ENCODE measurements at places on chromosomes 6 and 20.
A peak's percentile ranks its signal among the peaks of the same experiment; 100 is the strongest.

- H3K4me1 ChIP-seq, result peaks cover 9% of the 10 kb centered on the region
- peaks cover 8% of the 10 kb centered on the region for H3K27me3 ChIP-seq
- no peak overlapping the region for H3K27ac ChIP-seq
Observed at GRCh38 chr20:52926505-52926904, 45.7 kb upstream of the TSHZ2 start.

DNA sequence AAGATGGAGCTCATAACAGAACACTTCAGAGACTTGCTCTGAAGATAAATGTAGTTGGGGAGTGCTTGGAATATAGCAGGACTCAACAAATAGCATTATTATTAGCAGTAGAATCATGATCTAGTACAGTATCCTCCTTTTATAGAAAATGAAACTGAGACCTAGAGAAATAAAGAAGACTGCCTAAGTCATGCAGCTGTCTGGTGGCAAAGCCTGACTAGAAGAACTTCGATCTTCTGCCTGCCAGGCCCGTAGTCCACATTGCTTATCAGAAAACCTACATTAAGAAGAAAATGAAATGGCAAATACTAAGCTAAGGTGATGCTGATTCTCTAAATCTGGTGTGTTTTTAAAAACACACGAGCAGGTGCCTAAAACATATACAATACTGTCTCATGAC lies 46.4 kb upstream of the DST start:
- no peaks in the 10 kb centered on the region for H3K4me1 ChIP-seq
- H3K27ac ChIP-seq, result no peak overlapping the region
- no peaks in the 10 kb centered on the region for H3K36me3 ChIP-seq
- H3K27me3 ChIP-seq, result no peaks in the 10 kb centered on the region

GRCh38 chr6:106692112-106692818 lies 62.9 kb downstream of the QRSL1 start:
- peaks cover 9% of the 10 kb centered on the region for H3K27me3 ChIP-seq
- no peak overlapping the region for H3K27ac ChIP-seq
- no peak for DNase-seq
- no peaks in the 10 kb centered on the region for H3K4me1 ChIP-seq
- no peaks in the 10 kb centered on the region for H3K36me3 ChIP-seq

GRCh38 chr6:98641949-98642719 lies 192.2 kb upstream of the POU3F2 start:
- H3K4me1 ChIP-seq, result no peaks in the 10 kb centered on the region
- no peaks in the 10 kb centered on the region for H3K27me3 ChIP-seq
- H3K36me3 ChIP-seq, result no peaks in the 10 kb centered on the region
- no peak overlapping the region for H3K4me3 ChIP-seq
- H3K27ac ChIP-seq, result no peak overlapping the region
- DNase-seq, result no peak

DNA sequence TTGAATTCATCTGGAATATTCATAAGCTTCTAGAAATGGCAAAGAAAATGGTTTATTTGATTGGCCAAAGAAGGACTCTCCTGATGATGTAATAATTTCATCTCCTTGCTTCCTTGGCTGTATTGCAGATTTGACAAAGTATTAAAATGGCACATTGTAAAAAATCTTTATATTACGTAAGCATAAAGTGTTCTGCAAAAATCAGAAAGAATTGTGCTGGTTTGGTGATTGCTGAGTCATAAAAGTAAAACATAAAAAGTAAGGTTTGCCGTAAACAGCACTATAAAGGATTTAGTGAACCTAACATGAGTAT lies 255.9 kb upstream of the RREB1 start:
- H3K4me3 ChIP-seq, result no peak overlapping the region
- DNase-seq, result no peak
- peaks cover 30% of the 10 kb centered on the region for H3K4me1 ChIP-seq
- H3K27ac ChIP-seq, result no peak overlapping the region

GRCh38 chr6:50965495-50965894 lies 146.8 kb downstream of the TFAP2B start:
- no peak for DNase-seq
- no peak overlapping the region for H3K27ac ChIP-seq
- no peak overlapping the region for H3K4me3 ChIP-seq
- no peaks in the 10 kb centered on the region for H3K36me3 ChIP-seq

GRCh38 chr6:89786970-89787369 lies 32.6 kb downstream of the MDN1 start:
- no peaks in the 10 kb centered on the region for H3K27me3 ChIP-seq
- no peaks in the 10 kb centered on the region for H3K4me1 ChIP-seq
- no peak overlapping the region for H3K4me3 ChIP-seq

GRCh38 chr6:143222801-143223231 lies 162.1 kb downstream of the AIG1 start:
- H3K4me3 ChIP-seq, result no peak overlapping the region
- no peaks in the 10 kb centered on the region for H3K36me3 ChIP-seq
- DNase-seq, result no peak
- H3K27me3 ChIP-seq, result no peaks in the 10 kb centered on the region

- no peaks in the 10 kb centered on the region for H3K4me1 ChIP-seq
- no peak overlapping the region for H3K27ac ChIP-seq
- no peaks in the 10 kb centered on the region for H3K27me3 ChIP-seq
- no peak for DNase-seq
Observed at GRCh38 chr6:35028781-35029769, 112.1 kb downstream of the TCP11 start.

- no peaks in the 10 kb centered on the region for H3K4me1 ChIP-seq
- DNase-seq, result no peak
- H3K36me3 ChIP-seq, result no peaks in the 10 kb centered on the region
- no peak overlapping the region for H3K27ac ChIP-seq
- H3K4me3 ChIP-seq, result no peak overlapping the region
- peaks cover 31% of the 10 kb centered on the region for H3K27me3 ChIP-seq
Observed at GRCh38 chr20:57783956-57784837, 74.4 kb upstream of the PMEPA1 start.

- H3K27ac ChIP-seq, result peak overlapping the region; percentile 45
- peaks cover 79% of the 10 kb centered on the region for H3K36me3 ChIP-seq
- no peak for DNase-seq
- H3K4me3 ChIP-seq, result no peak overlapping the region
- H3K27me3 ChIP-seq, result no peaks in the 10 kb centered on the region
- H3K4me1 ChIP-seq, result peaks cover 87% of the 10 kb centered on the region
Observed at GRCh38 chr20:41040855-41041254, 12.2 kb downstream of the TOP1 start.

- H3K27me3 ChIP-seq, result peaks cover 32% of the 10 kb centered on the region
- H3K4me3 ChIP-seq, result no peak overlapping the region
- H3K27ac ChIP-seq, result no peak overlapping the region
- DNase-seq, result no peak
- H3K36me3 ChIP-seq, result no peaks in the 10 kb centered on the region
Observed at GRCh38 chr6:131754088-131754487, 43.3 kb upstream of the CTAGE9 start.

DNA sequence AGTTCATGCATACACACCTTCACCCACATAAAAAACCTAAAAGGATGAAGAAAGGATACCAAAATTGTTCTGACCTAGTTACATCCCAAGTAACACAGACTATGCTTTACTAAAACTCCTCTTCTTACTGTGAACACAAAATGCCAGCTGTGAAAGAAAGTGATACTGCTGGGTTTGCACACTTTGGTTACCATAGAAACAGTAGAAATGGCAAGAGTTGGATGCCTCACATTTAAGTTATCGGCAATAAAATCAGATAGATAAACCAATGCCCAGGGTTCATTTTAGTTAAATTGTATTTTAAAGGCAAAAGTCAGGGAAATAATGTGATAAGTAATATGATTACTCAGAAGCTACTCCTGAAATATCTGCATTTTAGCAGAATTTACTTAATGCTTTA lies 161.9 kb downstream of the CDK19 start:
- no peak overlapping the region for H3K27ac ChIP-seq
- H3K36me3 ChIP-seq, result no peaks in the 10 kb centered on the region
- no peak overlapping the region for H3K4me3 ChIP-seq
- DNase-seq, result no peak
- no peaks in the 10 kb centered on the region for H3K27me3 ChIP-seq
- H3K4me1 ChIP-seq, result peaks cover 8% of the 10 kb centered on the region

GRCh38 chr6:77834591-77834996 lies 181.8 kb downstream of the MEI4 start:
- no peaks in the 10 kb centered on the region for H3K4me1 ChIP-seq
- H3K27ac ChIP-seq, result no peak overlapping the region
- no peaks in the 10 kb centered on the region for H3K36me3 ChIP-seq
- no peaks in the 10 kb centered on the region for H3K27me3 ChIP-seq

- no peaks in the 10 kb centered on the region for H3K36me3 ChIP-seq
- no peak overlapping the region for H3K4me3 ChIP-seq
- DNase-seq, result no peak
Observed at GRCh38 chr20:60764328-60764727, 487.7 kb upstream of the CDH4 start.

GRCh38 chr20:41436679-41437078 lies 70.1 kb upstream of the EMILIN3 start:
- no peak overlapping the region for H3K4me3 ChIP-seq
- peak overlapping the region; percentile 27 for H3K27ac ChIP-seq
- DNase-seq, result no peak
- H3K36me3 ChIP-seq, result peaks cover 86% of the 10 kb centered on the region

DNA sequence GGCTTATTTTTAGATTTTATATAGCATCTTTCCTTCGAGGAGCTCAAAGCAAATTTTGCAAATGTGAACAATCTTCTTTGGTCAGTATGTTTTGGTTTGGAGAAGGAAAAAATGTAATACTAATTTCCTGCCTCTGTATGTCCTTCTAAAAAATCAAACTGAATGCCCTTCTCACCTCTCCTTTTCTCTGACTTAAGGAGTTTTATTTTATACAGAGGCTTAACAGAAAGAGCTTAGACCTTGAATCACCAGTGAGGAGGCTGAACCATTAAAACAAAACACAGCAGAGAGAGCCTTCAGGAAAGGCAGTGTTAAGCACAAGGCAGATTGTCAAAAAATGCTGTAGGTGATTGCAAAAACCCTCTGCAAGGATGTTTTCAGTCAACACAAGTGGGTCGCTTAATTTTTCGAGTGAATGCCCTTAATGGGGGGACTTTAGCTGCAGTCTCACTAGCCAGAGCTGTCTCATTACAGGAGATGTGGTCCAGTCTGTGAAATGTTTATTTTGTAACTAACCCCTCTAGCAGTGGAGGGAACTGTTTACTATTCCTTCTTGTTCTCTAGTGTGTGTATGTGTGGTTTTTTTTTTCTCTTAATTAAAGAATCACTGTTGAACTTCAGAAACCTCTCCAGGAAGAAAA lies 481.3 kb upstream of the CITED2 start:
- no peak overlapping the region for H3K27ac ChIP-seq
- no peaks in the 10 kb centered on the region for H3K27me3 ChIP-seq
- H3K4me3 ChIP-seq, result no peak overlapping the region
- H3K4me1 ChIP-seq, result no peaks in the 10 kb centered on the region
- H3K36me3 ChIP-seq, result no peaks in the 10 kb centered on the region

DNA sequence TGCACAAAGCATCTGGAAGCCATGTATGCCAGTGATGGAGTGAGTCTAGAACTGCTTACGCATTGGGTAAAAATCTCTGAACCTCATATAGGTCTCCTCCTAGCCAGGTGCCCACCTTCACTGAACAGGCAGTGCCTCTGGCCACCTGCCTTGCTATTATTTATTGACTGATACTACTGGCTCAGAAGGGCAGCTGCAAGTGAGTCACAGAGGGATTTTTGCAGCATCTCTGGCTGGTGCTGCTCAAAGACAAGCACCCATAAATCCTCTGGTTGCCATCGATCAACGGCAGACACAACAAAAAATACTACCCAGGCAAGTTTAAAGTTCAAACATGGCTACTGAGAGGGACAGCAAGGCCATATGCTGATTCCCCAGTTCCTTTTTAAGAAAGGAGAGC lies 279.4 kb downstream of the UBE3D start:
- H3K4me1 ChIP-seq, result no peaks in the 10 kb centered on the region
- DNase-seq, result no peak
- no peak overlapping the region for H3K4me3 ChIP-seq
- H3K36me3 ChIP-seq, result no peaks in the 10 kb centered on the region
- H3K27ac ChIP-seq, result no peak overlapping the region
- peaks cover 18% of the 10 kb centered on the region for H3K27me3 ChIP-seq

- no peak for DNase-seq
- peaks cover 88% of the 10 kb centered on the region for H3K4me1 ChIP-seq
Observed at GRCh38 chr6:35590622-35591066, 77.9 kb upstream of the TULP1 start.

- H3K36me3 ChIP-seq, result no peaks in the 10 kb centered on the region
- H3K27me3 ChIP-seq, result peaks cover 4% of the 10 kb centered on the region
- peaks cover 10% of the 10 kb centered on the region for H3K4me1 ChIP-seq
- H3K4me3 ChIP-seq, result no peak overlapping the region
Observed at GRCh38 chr20:37382482-37383120, 36.7 kb downstream of the SRC start.

DNA sequence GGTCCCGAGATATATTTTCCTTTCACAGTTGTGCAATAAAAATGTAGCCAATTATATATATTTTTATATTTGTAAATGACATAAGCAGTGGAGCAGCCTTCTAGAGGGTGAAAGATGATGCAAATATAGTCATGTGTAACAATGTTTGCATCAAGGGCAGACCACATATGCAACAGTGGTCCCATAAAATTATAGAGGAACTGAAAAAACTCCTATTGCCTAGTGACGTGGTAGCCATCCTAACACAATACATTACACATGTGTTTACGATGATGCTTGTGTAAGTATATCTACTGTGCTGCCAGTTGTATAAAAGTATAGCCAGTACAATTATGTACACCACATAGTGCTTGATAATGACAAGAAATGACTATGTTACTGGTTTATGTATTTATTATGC lies 162.8 kb downstream of the ZFAND3 start:
- H3K4me1 ChIP-seq, result peaks cover 81% of the 10 kb centered on the region
- peaks cover 4% of the 10 kb centered on the region for H3K36me3 ChIP-seq
- no peak overlapping the region for H3K27ac ChIP-seq

DNA sequence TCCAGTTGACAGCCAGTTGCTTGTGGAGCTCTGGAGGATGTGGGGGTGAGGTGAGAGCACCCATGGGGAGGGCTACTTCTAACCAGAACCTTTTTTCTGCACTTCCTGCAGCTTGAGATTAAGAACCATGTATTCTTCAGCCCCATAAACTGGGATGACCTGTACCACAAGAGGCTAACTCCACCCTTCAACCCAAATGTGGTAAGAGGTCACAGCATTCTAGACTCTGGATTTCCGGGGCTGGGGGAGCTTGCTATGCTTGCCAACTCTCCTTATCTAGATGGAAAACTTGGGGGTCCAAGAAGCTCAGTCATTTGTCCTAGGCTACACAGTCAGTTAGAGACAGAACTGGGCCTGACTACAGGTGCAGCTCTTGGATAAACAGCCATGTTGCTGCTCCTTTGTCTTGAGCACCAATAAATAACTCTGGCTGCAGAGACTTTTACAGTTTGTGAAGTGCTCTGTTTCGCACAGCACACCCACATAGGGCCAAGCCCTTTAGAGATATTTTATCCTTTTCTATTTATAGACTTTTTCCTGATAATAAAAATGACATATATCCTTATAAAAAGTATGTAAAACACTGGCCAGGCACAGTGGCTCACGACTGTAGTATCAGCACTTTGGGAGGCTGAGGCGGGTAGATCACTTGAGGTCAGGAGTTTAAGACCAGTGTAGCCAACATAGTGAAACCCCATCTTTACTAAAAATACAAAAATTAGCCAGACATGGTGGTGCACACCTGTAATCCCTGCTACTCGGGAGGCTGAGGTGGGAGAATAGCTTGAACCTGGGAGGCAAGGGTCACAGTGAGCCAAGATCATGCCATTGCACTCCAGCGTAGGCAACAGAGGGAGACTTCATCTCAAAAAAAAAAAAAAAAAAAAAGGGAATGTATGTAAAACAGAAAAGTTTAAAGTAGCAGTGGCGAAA lies 10.6 kb upstream of the IFT52 start:
- H3K4me1 ChIP-seq, result no peaks in the 10 kb centered on the region
- no peak overlapping the region for H3K4me3 ChIP-seq
- DNase-seq, result no peak
- H3K27me3 ChIP-seq, result no peaks in the 10 kb centered on the region
- no peak overlapping the region for H3K27ac ChIP-seq
- no peaks in the 10 kb centered on the region for H3K36me3 ChIP-seq

GRCh38 chr20:858011-858410 lies 24.5 kb downstream of the FAM110A start:
- no peaks in the 10 kb centered on the region for H3K27me3 ChIP-seq
- no peak overlapping the region for H3K27ac ChIP-seq
- peaks cover 58% of the 10 kb centered on the region for H3K4me1 ChIP-seq
- DNase-seq, result no peak
- H3K4me3 ChIP-seq, result no peak overlapping the region
